ENCODE measurements at places on chromosomes 5 and 9. TPM values are rescaled to one million over a fixed set of nuclear protein-coding genes. Genes with fewer than 3 reads are reported as not detected.

GRCh38 chr5:77558266-77558665 lies 66.2 kb upstream of the WDR41 start:
- no peak for DNase-seq

- no peak for DNase-seq
Measured at GRCh38 chr5:170519549-170519948, 15.7 kb downstream of the KCNIP1 start.

- DNase-seq: no peak
Measured at GRCh38 chr5:14756478-14756877, 92.0 kb downstream of the OTULIN start.

GRCh38 chr5:124922255-124922975 lies 176.0 kb upstream of the ZNF608 start:
- no peak for DNase-seq

The PCDHB2 gene
- 7.1 TPM for total RNA-seq

The RNF224 gene
- total RNA-seq: 0.10 TPM

- DNase-seq: no peak
Measured at GRCh38 chr5:148457183-148457620, 73.4 kb downstream of the FBXO38 start.

- DNase-seq: no peak
Measured at GRCh38 chr5:86797677-86798076, 179.9 kb downstream of the COX7C start.

DNA sequence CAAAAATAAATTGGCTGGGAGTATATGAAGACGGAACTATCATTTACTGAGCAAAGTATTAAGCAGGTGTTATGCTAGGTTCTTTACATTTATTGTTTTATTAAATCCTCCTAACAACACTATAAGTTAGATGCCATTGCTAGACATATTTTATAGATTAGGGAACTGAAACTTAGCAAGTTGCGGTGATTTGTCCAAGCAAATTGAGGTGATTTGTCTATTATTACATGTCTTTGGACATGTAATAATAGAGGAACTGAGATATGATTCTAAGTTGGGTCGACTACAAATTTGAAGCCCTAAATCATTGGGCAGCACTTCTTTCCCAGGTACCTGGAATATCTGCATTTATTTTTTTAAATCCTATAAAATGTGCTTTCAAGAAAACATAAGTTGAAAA lies 429.9 kb downstream of the GABRG2 start:
- DNase-seq: no peak

DNA sequence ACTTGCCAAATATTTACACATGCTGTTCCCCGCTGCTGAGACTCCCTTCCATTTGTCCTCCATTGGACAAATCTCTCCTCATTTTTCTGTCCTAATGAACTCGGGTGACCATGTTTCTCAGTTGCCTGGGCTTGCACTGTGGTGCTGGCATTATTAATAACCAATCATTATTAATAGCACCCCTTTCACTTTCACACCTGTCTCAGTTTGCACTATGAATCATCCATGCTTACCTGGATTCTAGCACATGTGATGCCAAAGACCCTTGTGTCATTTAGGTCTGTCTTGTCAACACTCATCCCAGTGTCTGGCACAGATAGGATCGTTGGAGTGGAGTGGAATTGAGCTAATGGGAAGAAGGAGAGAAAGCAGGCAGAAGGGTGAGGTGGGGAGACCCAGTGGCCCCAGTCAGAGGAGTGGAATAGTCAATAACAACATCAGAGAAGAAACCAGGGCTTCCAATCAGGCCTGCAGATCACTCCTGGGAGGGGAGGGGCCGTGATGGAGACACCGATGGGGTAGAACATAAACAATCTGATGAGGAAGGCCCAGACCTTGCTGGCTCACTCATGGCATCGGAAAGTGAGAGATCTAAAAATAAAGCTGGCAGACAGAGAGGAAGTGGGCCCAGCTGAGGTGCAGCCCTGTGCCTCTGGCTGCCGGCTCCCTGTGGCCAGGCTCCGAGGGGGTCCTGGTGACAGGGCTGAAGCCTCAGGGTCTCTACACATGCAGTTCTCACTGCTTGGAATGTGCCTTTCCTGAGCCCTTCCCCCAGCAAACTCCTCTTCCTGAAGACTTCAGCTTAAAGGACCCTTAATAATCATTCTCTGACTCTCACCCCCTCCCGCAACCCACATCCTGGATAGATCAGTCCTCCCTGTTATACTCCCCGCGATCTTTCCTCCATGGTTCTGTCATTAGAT lies 33.5 kb upstream of the CRB2 start:
- no peak for DNase-seq

DNA sequence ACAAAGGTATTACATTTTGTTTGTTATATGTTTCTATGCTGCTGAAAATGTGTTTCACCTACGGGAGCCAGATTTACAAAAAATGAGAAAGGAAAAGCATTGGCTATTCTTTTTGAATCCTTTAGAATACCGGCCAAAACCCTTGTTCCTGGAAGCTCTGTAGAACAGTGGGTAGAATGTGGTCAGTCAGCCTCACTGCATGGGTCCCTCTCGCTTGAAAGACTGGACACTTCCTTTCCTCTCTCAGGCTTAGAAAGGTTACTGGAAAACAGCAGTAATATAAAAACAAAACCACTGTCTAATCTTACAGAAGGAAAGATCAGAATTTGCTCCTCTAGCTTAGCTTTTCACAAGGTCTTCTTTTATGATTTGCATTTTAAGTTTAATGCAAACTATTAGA lies 45.1 kb downstream of the OSTF1 start:
- no peak for DNase-seq

- DNase-seq: no peak
Measured at GRCh38 chr9:119902611-119903010, 533.4 kb upstream of the BRINP1 start.

- DNase-seq: no peak
Measured at GRCh38 chr9:108698231-108698630, 157.6 kb downstream of the ACTL7B start.

- DNase-seq: peak; percentile 3
Measured at GRCh38 chr5:23139338-23140171, 286.4 kb upstream of the CDH12 start.

DNA sequence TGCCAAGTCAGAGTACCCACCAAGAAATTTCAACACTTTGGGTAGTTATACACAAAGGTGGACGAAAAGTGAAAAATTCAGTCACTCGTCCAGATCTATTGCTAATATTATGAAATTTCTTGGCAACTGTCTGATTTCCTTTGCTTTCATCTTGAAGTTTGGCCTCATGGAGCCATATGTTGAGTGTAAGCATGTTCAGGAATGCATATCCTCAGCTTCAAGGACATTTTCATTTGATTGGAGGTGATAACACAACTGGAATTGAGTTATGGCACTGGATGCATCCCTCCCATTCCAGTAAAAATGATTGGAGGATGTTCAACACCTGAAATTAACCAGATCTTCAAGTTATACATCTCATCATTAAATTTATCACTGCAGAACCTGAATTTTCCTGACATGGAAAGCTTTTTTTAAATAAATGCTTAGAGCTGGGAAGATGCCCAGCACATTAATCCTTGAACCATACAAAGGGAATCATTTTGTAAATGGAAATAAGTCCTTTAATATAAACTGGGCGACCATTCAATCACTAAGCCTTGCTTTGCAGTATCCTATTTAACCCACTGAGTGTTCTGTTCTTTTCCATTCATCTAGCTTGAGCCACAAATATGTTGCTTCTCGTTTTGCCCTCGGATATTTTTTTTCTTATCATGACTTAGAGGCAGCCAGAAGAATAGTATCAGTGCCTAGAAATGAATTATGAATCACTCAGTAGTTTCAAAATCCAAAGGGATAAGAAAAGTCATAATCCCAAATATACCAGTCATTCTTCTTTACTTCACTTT lies 273.7 kb upstream of the PIK3R1 start:
- no peak for DNase-seq

GRCh38 chr9:109272745-109273144 lies 48.1 kb downstream of the EPB41L4B start:
- DNase-seq: no peak

GRCh38 chr9:20351715-20352114 lies 270.6 kb downstream of the MLLT3 start:
- DNase-seq: no peak

The TAF11L10 gene
- not detected for total RNA-seq

The PPWD1 gene
- total RNA-seq: 60.8 TPM

DNA sequence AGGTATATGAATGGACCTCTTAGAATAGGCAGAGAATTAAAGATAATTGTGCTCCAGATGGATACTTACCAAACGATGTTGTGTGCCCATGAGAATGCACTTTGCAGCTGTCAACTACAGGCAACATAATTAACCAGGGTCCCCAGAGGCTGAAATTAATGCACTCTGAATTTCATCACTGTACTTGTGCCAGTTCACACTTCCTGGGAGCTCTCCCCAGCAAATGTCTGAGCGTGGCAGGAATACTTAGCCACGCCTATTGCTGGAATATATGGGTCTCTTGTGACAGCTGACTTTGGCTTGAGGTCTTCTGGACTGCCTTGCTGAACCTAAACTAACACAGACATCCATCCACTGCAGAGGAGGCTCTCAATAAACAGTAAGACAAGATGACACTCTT lies 11.9 kb upstream of the C1QTNF2 start:
- DNase-seq: no peak

GRCh38 chr5:89065919-89066318 lies 182.9 kb upstream of the MEF2C start:
- no peak for DNase-seq

The STOML2 gene
- 305 TPM for total RNA-seq

The SCAI gene
- total RNA-seq: 8.4 TPM

DNA sequence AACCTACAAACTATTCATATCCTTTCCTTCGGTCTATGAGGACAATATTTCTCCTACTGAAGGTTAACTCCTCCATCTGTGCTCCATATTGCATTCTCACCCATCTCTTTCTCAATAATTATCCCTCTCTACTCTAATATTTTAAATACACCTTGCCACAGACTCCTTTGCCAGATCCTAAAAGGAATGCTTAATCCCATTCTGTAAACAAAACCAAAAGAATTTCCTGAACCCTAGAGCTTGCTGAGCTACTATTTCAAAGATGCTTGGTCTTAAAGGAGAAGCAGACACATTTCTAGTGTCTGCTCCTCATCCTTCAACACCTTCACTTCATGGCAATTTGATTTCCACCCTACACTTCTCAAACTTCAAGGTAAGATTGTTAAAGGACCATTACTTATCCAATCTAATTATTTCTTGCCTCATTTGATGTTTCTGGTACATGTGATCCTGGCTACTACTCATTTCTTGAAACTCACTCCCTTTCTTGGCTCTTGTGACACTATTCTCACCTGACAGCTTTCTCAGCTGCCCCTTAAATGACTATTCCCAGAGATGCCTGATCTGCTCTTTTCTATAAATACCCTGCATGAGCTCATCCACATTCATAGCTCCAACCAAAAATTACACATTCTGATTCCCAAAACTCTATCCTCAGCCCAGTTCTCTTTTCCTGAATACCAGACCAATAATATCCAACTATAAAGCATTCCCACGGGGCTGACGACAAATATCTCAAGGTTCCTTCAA lies 20.2 kb downstream of the HOMER1 start:
- DNase-seq: no peak

The RHOBTB3 gene
- 39.6 TPM for total RNA-seq

The ST6GALNAC6 gene
- 18.5 TPM for total RNA-seq

GRCh38 chr9:26682041-26682440 lies 210.6 kb downstream of the CAAP1 start:
- no peak for DNase-seq

- DNase-seq: no peak
Measured at GRCh38 chr9:120755044-120755443, 38.2 kb downstream of the FBXW2 start.

- no peak for DNase-seq
Measured at GRCh38 chr9:123250504-123250903, 17.9 kb downstream of the STRBP start.

DNA sequence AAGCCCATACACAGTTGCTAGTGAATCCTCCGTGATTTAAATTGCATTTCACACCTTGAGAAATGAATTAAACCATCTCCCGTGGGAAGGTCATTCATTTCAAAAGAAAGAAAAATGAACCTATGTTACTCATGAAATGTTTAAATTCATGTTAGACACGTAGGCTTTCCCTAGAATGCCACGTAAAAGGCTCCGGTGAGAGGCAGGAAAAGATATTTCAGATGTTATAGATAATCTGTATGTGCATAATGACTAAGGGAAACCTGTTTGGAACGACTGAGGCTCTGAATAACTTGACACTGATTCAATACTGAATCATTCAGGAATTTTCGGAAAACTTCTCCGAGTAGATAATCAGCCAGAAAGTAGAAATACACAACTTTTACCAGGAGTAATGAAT lies 134.3 kb upstream of the ICE1 start:
- DNase-seq: no peak

GRCh38 chr9:14066831-14067230 lies 247.1 kb downstream of the NFIB start:
- DNase-seq: no peak

DNA sequence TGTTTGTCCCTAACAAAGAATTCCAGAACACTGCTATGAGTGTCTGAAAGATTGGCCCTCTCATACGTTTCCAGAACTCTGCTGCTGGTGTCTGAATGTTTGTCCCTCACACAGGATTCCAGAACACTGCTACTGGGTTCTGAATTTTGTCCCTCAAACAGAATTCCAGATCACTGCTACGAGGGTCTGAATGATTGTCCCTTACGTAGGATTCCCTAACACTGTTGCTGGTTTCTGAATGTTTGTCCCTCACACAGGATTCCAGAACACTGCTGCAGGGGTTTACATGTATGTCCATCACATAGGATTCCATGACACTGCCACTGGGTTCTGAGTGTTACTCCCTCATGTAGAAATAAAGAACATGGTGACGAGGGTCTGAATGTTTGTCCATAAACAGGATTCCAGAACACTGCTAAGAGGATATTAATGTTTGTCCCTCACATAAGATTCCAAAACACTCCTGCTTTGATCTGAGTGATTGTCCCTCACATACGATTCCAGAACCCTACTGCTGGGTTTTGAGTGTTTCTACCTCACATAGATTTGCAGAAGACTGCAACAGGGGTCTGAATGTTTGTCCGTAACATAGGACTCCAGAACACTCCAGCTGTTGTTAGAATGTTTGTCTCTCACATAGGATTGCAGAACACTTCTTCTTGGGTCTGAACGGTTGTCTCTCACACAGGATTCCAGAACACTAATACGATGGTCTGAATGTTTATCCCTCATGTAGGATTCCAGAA lies 214.4 kb downstream of the FOXD4L6 start:
- DNase-seq: no peak

DNA sequence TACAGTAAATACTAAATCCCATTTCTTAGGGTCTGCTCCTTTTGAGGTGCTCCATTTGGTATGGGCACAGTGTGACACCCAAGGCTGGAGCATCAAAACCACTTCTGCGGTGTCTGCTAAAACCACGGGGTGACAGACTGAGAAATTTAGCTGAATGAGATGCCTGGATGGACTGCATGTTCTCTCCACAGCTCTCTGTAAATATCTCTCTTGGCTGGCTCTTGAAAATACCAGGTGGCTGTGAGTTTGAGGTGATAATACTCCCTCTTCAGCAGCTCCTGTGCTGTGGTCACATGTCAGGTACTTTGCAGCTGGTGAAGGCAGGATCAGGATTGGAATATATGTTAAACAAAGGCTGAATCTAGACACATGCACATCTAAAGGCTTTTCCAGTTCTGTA lies 93.7 kb upstream of the SIMC1 start:
- DNase-seq: no peak

GRCh38 chr9:126677188-126678084 lies 63.7 kb downstream of the LMX1B start:
- no peak for DNase-seq
